ENCODE measurements at places on chromosomes 2 and 18. TPM values are rescaled to one million over a fixed set of nuclear protein-coding genes. Genes with fewer than 3 reads are reported as not detected.

ICA1L gene
- 16.1 TPM for polyA plus RNA-seq

DNA sequence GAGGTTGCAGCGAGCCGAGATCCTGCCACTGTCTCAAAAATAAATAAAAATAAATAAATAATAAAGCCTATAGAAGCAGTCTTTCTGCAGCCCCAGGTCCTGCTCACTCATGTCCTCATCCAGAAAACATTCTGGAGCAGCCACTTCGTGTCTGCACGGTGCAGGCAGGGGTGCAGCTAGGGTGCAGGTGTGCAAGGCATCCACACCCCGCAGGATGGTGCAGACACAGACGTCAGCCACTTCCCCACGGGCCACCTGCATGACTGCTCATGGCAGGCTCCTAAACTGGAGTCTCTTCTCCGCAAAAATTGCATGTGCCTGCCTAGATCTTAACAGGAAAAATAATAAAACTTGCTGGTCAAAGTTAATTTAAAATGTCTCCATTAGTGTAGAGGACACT, 80.2 kb upstream of the SNTG2 start:
- no peak for DNase-seq

- DNase-seq: no peak
Measured at GRCh38 chr2:143473820-143474219, 344.6 kb downstream of the ARHGAP15 start.

CXCR1 gene
- polyA plus RNA-seq: 0.55 TPM

GRCh38 chr2:70247364-70248180, 856 bp downstream of the TIA1 start:
- DNase-seq: peak; percentile 6

DNA sequence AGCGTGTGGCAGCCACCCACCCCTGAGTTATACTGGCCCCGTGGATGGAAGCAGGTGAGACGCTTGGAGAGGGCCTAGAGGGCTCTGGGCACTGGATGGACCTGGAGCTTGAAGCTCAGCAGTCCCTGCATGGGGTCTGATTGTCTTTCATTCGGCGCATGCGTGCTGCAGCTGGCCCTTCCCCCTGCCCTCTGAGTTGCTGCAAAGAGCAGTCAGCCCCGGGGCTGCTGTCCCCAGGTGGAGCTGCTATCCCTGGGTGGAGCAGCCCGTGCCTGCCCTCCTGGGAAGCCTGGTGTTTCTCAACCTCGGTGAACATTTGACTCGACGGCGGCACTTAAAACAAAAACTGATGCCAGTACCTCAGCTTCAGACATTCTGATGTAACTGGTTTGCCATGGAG, 29.6 kb downstream of the IGFBP5 start:
- no peak for DNase-seq

ALPG gene
- polyA plus RNA-seq: not detected
